ENCODE measurements at places on chromosomes 3 and 15.

GRCh38 chr15:73265536-73266153, 103.1 kb downstream of the HCN4 start:
- DNase-seq: peak; percentile 37

DNA sequence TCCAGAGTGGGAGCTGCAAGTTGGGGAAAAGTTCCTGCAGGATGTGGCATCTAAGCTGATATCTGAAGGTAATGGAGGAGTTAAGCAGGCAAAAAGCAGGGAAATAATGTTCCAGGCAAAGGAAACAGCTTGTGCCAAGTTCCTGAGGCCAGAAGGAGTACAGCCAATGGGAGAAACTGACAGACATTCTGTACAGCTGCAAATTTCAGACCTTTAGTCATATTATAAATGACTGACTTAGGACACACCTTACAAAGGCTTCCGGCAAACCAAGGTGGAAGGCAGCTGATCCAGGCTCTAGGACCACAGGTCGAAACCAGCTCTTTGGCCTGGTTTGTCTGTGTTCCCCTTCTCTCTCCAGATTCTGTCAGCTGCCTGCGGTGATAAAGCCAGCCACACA, 9.3 kb downstream of the WWTR1 start:
- no peak for DNase-seq

GRCh38 chr3:42685891-42686820, 819 bp downstream of the KLHL40 start:
- no peak for DNase-seq

GRCh38 chr3:171458071-171458863, 1.9 kb downstream of the TNIK start:
- no peak for DNase-seq

DNA sequence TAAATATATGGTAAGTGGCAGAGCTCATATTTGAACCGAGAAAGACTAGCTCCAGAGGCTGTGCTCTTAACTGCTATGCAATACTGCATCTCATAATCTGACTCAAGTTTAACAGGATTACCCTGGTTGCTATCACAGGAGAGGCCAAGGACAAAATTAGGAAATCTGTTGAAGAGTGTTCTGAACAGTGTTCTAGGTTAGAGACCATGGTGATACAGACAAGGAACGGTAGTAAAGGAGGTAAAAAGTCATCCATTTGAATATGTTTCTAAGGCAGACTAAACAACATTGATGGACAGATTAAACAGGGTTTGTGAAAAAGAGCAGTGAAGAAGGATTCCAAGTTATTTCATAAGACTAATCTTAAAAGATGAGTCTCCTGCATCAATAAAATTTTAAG, 22.1 kb downstream of the PLOD2 start:
- DNase-seq: no peak

GRCh38 chr3:45365060-45365459, 23.3 kb upstream of the LARS2 start:
- no peak for DNase-seq

DNA sequence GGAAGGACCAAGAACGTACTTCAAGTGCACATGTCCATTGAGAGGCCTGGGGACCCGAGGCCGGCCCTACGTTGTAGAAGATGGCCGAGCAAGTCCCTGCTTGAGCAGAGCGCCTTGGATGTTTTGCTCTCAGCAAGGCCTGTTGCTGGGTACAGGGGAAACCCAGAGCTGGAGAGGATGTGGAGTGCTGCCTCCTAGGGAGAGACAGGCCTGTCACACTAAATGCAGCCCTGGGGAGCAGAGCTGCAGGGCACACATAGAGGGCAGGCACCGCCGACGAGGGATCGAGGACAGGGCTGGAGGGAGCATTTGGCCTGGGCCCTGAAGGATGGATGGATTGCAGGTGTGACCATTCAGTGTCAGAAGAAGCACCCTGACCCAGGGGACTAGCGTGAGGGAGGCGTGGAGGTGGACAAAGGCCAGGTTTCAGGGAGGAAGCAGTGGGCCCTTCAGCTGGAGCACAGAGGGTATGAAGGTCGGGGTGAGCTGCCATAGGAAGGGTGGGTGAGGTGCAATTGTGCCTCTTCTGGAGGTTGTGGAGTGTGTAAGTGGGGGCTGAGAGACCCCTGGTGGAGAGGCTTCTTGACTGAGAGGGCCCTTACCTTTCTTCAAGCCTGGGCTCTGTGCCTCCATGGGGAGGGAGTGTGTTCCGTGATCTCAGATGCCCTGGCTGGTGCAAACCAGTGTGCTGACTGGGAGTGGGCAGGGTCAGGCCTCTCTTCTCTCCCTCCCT, 142.4 kb downstream of the CHDH start:
- DNase-seq: no peak

- no peak for DNase-seq
These were observed 433.4 kb upstream of the GBE1 start for GRCh38 chr3:82194870-82195269.

Data from GM13976 (cell line).